ENCODE measurements at places on chromosomes 1 and 21.
A peak's percentile ranks its signal among the peaks of the same experiment; 100 is the strongest.

GRCh38 chr1:67627906-67628305 lies 57.1 kb upstream of the GADD45A start:
- no peak for DNase-seq

DNA sequence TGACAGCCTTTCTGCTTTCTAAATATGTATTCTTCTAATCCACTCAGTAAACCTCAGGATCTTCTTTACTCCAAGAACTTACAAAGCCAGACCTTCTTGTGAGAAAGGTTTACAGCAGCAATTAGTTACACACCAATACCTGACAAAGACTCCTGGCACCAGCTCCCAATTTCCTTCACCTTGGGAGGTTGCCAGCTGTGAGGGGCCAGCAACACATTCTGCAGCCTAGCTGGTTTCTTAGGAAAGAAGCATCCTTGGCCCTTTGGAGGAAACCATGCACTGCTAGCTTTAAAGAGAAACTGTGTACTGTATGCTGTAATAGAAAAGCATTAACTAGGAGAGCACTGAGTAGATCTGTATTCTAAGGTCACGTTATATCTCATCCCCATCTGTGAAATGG lies 10.8 kb downstream of the FYB2 start:
- DNase-seq = no peak

- DNase-seq = no peak
Measured at GRCh38 chr1:238324211-238324864, 433.6 kb upstream of the ZP4 start.

DNA sequence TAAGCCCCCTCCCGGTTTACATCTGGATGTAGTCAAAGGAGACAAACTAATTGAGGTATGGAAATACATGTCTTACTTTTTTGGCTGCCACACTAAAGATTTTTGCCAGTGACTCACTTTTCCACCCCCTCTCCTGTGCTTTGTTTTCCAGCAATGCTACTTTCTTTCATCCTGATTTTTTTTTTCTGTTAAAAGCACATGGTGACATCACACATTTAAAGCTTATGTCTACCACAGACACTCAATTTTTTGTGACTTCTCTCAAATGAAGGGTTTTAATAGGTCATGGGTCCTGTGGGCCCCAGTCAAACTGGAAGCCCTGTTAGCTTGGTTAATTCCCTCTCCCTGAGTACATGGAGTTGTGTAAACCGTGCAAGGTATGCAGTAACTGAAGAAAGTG lies 2.2 kb downstream of the PPP1R8 start:
- no peak for DNase-seq

DNA sequence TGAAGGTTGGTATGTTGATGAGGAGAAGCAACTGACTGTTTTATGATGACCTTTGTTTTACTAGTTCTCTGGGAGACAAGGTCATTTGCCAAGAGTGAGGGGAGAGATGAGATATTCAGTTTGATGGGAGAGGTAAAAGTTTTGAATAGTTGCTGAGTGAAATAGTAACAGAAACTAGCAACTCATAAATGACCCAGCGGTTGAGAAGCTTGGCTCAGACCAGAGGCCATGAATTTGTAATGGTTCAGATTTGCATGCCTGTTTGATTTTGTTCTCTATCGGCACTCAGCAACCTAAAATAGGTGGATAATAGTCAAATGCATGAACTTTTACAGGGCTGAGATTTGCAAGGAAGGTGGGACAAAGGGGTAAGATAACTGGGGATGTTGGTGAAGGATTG lies 6.6 kb downstream of the CCDC30 start:
- DNase-seq = no peak

DNA sequence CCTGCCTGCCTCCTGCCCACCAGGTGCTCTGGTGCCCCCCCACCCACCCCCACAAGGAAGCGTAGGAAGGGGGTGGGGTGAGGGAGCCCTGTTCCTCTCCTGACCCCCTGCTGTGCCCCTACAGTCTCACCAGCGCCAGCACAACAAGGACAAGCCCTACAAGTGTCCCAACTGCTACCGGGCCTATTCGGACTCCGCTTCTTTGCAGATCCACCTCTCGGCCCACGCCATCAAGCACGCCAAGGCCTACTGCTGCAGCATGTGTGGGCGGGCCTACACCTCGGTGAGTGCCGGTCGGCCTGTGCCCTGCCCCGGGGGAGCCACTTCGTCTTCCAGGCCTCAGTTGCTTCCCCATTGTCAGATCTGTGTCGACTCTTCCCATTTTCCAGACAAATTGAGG lies 25.9 kb downstream of the A3GALT2 start:
- no peak for DNase-seq

DNA sequence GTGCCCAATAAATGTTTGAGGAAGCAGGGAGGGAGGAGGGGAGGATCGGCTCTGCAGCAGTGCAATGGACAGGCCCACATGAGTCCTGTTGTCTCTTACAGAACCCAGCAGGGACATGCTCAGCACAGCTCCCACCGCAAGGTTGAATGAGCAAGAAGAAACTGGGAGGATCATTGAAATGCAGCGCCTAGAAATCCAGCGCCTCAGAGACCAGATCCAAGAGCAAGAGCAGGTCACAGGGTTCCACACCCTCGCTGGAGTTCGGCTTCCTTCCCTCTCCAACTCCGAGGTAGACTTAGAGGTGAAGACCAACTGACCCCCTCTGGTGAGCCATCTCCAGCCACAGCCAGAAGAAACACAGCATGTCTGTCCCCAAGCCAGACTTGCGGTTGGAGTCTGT lies 15.9 kb upstream of the TMEM125 start:
- DNase-seq = no peak

- DNase-seq = no peak
Measured at GRCh38 chr1:150575518-150576366, 3.7 kb downstream of the MCL1 start.

- no peak for DNase-seq
Measured at GRCh38 chr1:43893006-43893405, 40.6 kb upstream of the ARTN start.

GRCh38 chr1:156852418-156852874 lies 6.5 kb downstream of the INSRR start:
- DNase-seq = no peak

GRCh38 chr1:172184506-172185191 lies 235.8 kb upstream of the C1orf105 start:
- DNase-seq = no peak

DNA sequence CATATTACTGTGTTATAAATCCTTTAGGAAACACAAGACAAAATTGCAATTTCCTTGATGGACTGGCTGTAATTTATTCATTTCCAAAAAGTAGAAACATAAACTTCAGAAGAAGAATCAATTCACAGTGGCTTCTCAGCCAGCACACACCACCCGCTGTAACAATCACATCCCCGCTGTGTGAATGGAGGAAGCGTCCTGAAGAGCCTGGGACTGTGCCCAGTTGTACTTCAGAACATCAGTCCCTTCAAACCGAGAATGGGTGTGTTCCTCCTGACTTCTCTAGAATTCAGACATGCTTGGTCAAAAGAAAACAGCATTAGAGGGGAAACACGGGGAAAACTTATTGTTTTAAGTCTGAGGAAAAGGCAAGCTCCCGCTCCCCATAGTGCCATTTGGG lies 28.8 kb upstream of the CD84 start:
- DNase-seq = no peak

DNA sequence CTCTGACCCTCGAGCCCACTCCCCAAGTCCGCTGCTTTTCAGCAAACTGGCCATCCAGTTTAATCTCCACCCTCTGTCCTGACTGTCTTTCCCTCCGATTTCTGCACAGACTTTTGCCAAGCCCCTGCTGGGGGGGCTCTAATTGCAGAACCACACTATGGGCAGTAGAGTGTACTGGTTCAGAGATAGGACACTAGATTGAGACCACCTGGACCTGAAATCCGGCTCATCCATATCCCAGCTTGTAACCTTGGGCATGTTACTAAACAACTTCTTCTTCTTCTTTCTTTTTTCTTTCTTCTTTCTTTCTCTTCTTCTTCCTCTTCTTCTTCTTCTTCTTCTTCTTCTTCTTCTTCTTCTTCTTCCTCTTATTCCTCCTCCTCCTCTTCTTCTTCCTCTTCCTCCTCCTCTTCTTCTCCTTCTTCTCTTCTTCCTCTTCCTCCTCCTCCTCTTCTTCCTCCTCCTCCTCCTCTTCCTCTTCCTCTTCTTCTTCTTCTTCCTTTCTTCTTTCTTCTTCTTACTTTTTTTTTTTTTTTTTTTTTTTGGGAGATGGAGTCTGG lies 7.7 kb downstream of the LRRC71 start:
- no peak for DNase-seq

DNA sequence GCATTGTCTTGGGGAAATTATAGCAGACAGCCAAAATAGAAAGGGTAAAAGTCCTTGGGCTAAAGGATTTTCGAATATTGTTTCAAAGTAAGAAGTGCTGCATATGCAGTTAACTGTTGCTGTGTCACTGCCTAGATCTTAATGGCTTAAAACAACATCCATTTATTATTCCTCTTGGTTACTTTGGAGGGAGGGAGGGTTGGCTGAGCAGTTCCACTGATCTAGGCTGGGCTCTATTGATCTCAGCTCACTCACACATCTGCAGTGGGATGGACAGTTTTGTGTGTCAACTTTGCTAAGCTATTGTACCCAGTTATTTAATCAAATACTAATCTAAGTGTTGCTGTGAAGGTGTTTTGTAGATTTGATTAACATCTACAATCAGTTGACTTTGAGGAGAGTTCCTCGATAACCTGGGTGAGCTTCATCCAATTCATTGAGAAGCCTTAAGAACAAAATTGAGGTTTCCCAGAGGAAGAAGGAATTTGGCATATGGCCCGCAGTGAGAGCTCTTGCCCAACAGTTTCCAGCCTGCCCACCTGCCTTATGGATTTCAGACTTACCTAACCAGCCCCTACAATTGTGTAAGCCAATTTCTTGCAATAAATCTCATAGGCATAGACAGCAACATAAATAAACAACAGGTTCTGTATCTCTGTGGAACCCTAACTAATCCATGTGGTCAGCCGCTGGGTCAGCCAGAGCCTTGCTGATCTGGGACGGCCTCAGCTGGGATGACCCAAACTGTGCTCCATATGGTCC lies 187.3 kb downstream of the AK5 start:
- DNase-seq = no peak

- DNase-seq = no peak
Measured at GRCh38 chr1:166843769-166844596, 4.7 kb downstream of the POGK start.

- no peak for DNase-seq
Measured at GRCh38 chr1:51365774-51366173, 35.4 kb upstream of the TTC39A start.

- no peak for DNase-seq
Measured at GRCh38 chr1:173112129-173112528, 61.4 kb upstream of the TNFSF18 start.

GRCh38 chr1:224172229-224172628 lies 10.8 kb upstream of the DEGS1 start:
- DNase-seq = no peak

GRCh38 chr1:9551984-9552383 lies 12.7 kb downstream of the SLC25A33 start:
- DNase-seq = no peak

DNA sequence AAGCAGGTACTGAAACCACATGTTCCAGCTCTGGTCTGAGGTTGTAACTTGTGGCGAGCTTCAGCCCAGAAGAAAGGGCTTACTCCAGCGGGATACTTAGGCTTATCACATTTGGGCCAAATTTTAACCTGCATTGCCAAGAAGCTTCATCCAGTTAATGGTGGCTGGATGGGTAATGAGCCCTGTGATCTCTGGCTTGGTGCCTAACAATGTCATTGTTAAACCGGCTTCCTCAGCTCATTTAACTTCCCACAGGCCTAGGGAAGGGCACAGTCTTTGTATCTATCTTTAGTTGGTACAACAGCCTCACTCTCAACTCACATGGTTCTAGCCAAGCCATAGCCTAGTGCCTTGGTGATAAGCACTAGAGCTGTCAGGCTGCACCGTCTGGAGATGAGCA lies 43.6 kb upstream of the CCDC190 start:
- DNase-seq = no peak

DNA sequence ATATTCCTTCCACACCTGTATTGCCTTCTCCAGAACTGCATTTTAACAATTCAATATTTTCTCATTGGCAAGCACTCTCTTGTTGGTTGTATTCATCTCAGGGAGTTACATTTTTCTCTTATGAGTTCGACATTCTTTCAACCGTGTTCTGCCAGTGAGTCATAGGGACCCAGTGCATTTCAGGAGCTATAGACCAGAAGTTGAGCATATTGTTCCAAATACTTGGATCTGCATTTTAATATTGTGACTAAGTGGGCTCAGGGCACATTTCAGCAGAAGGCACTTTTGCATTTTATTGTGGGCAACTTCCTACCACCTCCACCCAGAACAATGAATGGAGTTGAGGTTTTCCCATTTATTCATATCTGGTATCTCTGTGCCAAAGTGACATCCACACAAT lies 132.8 kb downstream of the TNFSF18 start:
- DNase-seq = peak; percentile 88

DNA sequence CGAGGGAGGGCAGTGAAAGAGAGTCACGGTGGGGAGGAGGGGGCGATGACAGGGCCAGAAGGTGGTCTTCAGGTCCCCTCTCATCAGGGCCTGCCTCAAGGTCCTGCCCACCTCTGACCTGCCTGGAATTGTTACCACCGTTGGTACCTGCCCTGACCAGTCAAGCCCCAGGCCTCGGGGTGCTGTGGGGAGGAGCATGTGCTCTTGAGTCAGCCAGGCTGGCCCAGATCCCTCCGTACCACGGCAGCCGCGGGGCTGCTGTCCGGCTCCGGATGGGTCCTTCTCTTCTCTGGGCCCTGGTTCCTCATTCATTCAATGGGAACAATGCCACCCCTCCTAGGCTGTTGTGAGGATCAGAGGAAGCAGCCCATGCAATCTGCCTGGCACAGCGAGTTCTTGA lies 22.0 kb downstream of the SERINC2 start:
- DNase-seq = no peak

DNA sequence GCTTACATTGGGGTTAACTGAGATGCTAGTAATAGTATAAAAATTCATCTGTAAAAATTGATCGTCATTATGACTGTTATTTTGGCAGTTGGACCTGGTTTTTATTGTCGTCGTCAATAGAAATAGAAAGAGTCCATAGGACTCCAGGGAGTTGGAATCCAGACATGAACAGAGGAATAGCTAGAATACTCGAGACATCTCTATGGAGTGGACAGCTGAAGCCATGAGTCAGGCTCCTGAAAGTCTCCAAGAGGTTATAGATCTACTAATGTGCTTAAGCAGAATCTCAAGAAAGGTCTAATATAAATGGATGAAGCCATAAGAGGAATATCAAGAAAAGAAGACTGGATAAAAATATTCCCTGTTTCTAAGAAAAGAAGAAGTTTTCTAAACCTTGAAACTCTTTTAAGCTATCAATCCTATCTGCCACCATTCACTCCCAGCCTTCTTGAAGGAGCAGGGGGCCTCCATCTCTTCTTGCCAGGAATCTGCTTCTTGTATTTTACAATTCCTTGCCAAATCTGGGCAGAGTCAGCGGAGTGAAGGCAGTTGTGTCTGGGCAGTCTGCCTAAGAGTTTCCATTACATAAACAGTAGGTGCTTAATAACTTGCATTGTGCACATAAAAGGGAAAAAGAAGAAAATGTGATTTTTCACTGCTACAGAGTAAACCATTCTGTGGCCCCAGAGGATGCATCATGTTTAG lies 163.3 kb downstream of the ST6GALNAC5 start:
- DNase-seq = no peak

GRCh38 chr21:17554679-17555465 lies 42.0 kb downstream of the CXADR start:
- peak; percentile 33 for DNase-seq

GRCh38 chr21:33039536-33039935 lies 13.8 kb downstream of the OLIG2 start:
- no peak for DNase-seq

GRCh38 chr1:211939876-211940468 lies 95.4 kb downstream of the INTS7 start:
- no peak for DNase-seq

Data from NCI-H460 (cell line).